HuH-7.5 (cell line): ENCODE measurements at places on chromosomes 2 and 18.

GRCh38 chr18:31950583-31950982 is 7.7 kb upstream of the TRAPPC8 start:
- no peak for DNase-seq

DNA sequence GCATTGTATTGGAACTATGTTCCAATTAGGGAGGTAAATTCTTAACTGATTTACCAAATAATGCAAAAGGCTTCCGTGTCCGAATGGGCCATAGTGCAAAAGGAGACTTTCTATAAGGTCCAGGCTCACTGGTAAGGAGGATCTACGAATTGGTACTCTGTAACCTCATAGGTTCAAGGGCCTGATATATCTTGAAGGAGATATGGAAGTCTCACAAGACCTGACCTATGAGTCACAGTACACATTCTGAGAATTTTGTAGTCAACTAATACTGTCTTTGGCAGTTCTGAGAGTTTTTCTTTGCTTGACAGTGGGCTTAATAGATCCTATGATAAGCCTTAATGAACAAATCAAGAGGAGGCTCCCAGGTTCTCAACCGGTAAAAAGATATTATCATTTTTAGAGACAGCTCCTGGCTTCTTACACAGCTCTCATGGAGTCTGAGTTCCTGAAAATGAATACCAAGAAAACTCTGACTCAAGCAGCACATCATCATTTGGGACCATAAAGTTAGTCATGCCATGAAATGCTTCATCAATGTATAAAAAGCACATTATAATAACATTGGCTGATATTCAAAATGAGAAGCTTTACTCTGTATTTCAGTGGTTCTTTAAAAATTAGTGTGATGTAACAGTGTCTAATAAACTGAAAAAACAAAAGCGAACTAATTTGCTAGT is 1275.2 kb upstream of the CRIM1 start:
- no peak for DNase-seq

DNA sequence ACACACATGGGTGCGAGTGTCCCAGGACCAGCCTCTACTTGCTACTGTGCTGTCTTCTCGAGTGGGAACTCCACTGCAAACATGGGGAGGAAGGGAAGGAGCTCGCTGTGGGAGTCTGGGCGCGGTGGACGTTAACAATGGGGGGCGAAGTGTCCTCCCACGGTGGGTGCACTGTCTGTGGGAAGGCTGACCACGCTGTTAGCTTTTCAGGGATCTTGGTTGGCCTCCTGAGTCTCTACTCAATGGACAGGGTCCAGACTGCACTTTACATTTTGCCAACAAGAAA is 146.7 kb downstream of the MBP start:
- DNase-seq = no peak

GRCh38 chr2:8636721-8637636 is 44.9 kb upstream of the ID2 start:
- no peak for DNase-seq

- DNase-seq = no peak
These were observed 4.9 kb downstream of the NEMP2 start for GRCh38 chr2:190529486-190530247.

GRCh38 chr2:207546822-207547221 is 17.1 kb downstream of the CREB1 start:
- no peak for DNase-seq

- no peak for DNase-seq
These were observed 46.3 kb downstream of the TANK start for GRCh38 chr2:161206471-161207032.

DNA sequence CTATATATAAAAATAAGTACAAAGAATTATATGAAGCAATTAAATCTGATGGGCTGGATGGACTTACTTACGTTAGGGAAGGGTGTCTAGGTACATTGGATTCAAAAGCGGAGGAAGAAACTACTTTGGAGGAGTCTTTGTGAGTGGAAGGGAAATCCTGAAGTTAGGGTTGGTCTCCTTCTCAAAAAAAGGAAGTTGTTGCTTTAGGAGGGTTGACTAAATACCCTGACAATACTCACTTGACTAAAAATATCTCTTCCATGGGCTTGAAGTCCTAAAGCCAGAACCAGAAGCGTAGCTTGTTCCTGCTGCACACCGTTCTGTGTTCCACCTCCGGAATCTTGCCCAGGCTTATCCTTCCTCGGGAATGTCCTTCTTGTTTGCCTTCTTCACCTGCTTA is 143.3 kb upstream of the ZEB2 start:
- DNase-seq = no peak

DNA sequence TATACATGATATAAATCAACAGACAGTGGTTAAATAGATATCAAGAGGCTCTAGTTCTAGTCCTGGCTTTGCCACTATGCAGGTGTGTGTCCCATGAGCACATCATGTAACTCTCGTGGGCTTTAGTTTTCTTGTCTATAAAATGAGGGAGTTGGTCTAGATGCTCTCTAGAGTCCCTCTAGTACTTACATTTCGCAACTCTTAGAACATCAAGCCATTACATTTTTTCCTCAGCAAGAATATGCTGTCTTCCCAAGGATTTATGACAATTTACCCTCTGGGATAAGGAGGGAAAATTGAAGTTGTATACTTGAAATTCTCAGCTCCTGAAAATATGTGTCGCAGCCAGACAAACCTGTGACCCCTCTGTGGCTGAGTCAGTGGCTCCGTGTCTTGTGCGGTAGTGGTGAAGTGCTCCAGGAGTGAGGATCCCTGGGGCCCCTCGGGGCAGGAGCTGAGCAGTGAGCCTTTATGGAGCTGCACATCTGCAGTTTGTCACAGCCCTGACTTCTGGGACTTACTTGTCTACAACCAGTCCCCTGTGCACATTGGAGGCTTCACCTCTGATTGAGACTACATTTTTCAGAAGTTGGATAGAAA is 6.8 kb downstream of the PKP4 start:
- DNase-seq = no peak

DNA sequence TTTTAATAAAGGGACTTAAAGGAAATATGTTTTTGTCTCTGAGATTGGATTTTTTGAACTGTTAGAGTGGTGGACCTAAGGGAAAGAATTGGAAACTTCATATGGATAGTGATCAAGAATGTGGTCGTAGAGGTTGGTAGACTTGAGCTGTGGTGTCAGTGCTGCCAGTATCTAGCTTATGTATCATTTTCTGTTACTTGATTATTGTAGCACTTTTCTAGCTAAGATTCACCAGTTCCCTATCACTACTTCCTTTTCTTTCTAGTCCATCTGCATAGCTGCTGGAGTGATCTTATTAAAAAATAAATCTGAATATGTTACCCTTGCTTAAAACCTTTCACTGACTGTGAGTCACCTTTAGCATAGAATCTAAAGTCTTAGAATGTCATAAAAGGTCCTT is 6.0 kb downstream of the ACVR2A start:
- DNase-seq = no peak

- DNase-seq = no peak
These were observed 53.4 kb upstream of the ANKRD44 start for GRCh38 chr2:197363998-197364397.

DNA sequence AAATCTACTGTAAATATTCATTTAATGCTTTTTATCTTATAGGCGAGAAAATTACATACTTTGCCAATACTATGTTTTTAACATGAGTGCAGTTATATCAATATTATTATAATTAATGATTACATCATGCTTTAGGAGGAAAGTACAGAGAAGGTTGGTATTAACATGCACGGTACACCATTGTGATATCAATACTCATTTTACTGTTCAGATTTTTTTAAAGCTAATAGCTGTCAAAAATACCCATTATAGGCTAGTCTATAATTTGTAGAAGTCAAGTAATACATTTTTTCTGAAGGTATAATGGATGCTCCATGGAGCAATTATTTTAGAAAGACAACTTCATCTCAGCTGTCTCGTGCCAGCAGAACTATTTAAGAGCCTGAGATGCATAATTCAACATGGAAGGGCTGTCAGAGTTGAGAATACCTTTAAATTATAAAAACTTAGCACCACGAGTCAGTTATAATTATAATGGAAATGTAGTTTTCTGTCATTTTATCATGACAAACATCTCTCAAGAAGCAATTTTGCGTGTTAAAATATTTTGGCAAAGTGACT is 1641.7 kb upstream of the ACVR2A start:
- DNase-seq = no peak

GRCh38 chr2:122622934-122623333 is 867.5 kb downstream of the TSN start:
- DNase-seq = no peak
